Hematopoietic multipotent progenitor cell treated with erythropoietin and hydrocortisone succinate and interleukin-3 and kit ligand, for 8 days (in vitro differentiated cells): ENCODE measurements at places on chromosomes 7 and 10.

- DNase-seq, result no peak
Observed at GRCh38 chr10:60708666-60709065, 69.6 kb upstream of the CDK1 start.

- peak; percentile 28 for DNase-seq
Observed at GRCh38 chr7:154832557-154833138, 170.3 kb downstream of the PAXIP1 start.

- DNase-seq, result no peak
Observed at GRCh38 chr10:93261089-93261488, 187.4 kb downstream of the CYP26A1 start.

- DNase-seq, result peak; percentile 21
Observed at GRCh38 chr10:73810735-73811465, 498 bp downstream of the NDST2 start.

DNA sequence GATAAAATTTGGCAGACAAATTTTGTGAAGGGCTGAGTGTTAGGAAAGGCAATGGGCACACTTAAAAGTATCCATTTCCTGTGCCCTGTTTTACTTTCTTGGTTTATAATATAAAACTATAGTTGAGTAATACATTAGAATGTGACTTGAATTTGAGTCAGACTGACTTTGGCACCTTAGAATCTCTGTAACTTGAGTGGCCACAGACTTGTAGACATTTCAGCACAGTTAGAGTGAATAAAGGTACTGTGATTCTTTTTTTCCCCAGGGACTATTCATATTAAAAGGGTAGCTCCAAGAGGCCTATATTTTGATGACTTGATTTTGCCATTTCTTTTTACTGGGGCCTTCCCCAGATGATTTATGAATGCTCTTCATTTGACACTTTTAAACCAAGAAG lies 22.4 kb downstream of the GBF1 start:
- DNase-seq, result no peak

GRCh38 chr10:91592266-91592975 lies 40.5 kb downstream of the PPP1R3C start:
- no peak for DNase-seq

DNA sequence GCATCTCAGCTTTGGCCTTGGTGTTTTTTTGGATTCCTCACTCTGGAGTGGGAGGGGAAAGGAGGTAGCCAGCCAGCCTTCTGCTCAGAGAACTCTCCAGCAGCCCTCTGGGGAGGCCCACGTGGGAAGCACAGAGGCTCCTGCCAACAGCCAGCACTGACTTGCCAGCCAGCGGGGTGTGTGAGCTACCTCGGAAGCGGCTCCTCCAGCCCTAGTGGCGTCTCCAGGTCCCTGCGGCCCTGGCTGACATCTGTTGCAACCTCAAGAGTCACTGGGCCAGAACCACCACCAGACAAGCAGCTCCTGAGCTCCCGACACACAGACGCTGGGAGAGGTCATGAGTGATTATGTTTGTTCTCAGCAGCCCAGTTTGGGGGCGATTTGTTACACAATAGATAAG lies 180.2 kb upstream of the FZD8 start:
- no peak for DNase-seq

DNA sequence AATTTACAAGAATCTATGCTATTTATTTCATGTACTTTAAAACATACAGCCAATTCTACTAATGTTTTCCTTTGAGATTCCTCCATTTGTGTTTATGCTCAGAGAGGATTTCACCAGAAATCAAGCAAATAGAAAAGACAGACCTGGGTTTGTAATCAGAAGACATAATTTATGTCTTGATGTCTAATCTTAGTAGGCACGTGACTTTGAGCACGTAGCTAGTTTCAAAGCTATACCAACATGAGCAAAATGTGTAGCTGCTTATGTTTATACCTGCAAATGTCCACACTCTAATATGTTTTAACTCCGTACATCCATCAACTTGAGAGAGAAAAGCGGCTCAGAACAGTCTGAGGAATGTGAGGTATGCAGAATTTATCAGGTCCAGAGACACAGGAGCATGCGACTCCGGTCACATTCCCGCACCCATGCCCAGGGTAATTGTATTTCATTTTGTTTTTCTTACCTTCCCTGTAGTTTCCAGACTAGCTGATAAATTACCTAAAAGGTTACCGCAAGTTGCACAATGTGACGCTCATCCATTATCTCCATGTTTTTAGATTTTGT lies 40.0 kb downstream of the SVOPL start:
- DNase-seq, result no peak

DNA sequence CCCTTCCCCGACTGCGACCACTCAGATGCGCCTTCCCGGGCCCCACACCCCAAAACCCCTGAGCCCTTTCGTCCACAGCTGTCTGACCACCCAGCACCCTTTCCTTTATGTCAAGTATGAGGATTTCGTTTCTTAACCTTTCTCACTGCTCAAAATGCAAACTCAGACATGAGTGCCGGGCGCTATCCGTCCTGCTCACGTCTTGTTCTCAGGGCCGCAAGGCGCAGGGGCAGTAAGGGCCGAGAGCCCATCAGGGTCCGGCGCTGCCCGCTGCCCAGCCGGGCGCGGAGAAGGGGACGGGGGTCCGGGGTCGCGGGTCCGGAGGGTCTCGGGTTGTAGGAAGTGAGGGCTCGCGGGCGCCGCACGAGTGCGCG lies 670 bp upstream of the RBM33 start:
- no peak for DNase-seq

- DNase-seq, result no peak
Observed at GRCh38 chr7:29611941-29612544, 48.4 kb downstream of the PRR15 start.

DNA sequence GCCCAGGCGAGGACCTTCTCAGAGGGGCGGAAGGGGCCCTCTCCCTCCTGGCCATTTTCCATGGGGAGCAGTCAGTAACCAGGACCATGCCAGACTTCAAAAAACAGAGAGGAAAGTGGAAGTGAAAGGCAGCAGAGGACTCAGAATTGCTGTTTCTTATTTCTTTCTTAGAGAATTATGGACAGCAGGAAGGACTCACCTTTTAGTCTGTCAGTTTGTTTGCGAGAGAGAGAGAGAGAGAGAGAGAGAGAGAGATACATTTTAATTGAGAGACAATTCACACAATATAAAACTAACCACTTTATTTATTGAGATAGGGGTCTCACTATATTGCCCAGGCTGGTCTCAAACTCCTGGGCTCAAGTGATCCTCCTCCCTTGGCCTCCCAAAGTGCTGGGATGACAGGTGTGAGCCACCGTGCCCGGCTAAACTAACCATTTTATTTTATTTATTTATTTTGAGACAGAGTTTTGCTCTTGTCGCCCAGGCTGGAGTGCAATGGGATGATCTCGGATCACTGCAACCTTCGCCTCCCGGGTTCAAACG lies 24.5 kb downstream of the SCD start:
- DNase-seq, result no peak

DNA sequence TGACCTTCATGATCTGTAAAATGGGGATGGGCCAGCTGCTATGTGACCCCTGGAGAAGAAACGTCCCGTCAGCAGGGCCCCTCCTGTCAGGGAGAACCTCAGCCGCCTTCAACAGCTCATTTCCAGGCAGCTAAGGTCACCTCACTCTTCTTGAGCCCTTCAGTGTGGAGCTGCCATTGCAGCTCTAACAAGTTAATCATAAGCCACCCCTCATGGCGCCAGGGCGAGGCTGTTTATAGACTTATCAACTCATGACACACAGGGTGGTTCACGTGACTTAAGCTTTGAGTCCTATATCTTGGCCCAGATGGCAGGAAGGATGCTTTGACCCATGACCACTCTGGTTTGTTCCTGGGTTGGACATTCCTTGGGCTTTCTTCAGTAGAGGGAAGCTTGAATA lies 315.1 kb downstream of the TNS3 start:
- peak; percentile 95 for DNase-seq

DNA sequence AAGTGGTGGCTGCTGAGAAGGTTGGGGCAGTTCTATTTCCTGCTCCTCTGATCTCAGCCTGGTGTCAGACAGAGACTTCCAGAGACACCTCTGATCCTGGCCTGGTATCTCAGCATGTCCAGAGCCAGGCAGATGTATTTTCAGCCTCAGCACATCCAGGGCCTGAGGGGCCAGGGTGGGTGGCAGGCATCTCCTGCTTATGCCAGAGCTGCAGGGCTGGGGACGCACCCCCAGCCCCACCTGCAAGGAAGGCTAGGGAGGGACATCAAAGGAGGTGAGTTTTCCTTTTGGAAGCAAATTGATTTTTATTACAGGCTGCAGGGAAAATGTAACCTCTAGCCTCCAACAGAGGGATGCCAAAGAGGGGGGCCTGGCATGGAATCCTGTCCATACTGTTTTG lies 36.7 kb downstream of the CFAP46 start:
- no peak for DNase-seq

DNA sequence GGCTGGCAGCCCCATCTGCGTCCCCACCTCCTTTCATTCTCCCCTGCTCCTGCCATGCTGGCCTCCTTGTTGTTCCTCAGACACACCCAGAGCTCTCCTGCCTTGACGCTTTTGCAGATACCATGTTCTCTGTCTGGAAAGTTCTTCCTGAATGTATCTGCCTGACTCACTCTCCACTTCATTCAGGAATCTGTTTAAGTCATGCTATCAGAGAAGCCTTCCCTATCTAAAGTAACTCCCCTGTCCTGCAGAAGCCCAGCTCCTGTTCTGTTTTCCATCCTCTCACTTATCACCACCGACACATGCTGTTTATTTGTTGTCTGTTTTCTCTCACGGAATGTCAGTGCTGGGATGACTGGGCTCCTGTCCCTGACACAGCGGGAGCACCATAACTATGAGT lies 82.0 kb downstream of the AFAP1L2 start:
- DNase-seq, result no peak

DNA sequence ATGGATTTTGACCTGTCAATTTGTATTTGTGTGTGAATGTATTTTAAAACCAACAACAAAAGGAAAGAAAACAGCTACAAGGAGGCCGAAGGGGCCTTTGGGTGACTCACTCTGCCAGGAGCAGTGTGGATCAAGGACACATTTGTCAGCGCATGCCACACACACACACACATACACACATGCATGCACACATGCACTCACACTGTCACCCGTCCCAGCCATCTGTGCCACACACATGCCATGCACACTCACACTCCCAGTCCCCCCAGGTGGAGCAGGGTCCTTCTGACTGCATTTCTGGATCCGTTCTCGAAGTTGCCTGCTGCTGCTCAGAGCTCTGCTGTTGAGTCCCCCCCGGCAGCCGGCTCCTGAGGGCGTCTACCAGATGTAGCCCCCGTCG lies 26.0 kb downstream of the SPOCK2 start:
- DNase-seq, result no peak

GRCh38 chr7:55570939-55571338 lies 1.4 kb downstream of the VOPP1 start:
- no peak for DNase-seq

- DNase-seq, result no peak
Observed at GRCh38 chr7:20188567-20188966, 28.6 kb downstream of the MACC1 start.

DNA sequence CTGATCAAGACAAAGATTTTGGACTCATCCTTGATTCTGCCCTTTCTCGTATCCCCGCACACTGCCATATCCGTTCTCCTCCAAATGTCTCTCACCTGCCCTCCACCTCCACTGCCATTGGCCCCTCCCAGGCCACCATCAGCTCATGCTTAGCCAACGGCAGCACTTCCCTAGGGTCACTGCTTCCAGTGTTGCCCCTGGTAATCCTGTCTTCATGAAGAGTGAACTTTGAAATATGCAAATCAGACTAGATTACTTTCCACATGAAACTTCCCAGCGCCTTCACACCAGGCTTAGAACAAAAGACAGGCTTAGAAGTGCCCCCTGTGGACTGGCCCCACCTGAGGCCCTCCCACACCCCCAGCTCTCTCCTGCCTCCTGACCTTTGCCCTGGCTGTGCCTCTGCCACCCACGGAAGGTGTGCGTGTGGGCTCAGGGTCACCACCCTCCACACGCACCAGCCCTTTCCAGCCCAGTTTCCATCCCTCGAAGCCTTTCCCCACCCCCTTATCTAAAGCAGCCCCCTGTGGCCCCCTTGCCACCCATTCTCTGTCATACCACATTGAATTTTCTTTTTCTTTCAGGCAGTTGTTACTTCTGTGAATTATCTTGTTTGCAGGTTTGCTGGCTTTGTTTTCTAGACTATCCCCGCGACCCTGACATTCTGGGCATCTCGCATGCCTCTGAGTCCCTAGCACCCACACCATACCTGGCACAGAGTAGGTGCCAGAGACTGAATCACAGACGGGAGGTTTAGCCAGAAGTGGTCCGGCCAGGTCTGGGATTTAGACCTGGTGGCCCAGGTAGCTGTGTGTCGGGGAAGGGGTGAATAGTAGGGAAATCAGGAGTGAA lies 26.8 kb upstream of the C10orf53 start:
- no peak for DNase-seq

- DNase-seq, result no peak
Observed at GRCh38 chr10:27714349-27714748, 31.3 kb downstream of the MKX start.

DNA sequence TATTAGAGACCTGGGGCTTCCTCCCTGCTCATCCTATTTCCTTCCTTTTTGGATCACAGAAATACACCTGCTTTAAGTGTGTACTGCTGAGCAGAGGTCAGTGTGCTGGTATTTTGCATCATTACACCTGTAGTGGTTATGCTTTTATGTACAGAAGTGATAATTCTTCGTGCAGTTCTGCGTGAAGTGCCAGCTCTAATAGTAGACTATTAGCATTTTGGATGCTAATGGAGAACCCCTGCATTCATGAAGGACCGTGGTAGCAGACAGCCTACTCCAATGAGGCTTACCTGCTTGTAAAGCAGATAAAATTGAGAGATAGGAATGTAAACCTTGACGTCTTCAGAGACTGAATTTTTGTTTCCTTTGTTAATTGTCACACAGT lies 114.3 kb downstream of the CDK14 start:
- no peak for DNase-seq

DNA sequence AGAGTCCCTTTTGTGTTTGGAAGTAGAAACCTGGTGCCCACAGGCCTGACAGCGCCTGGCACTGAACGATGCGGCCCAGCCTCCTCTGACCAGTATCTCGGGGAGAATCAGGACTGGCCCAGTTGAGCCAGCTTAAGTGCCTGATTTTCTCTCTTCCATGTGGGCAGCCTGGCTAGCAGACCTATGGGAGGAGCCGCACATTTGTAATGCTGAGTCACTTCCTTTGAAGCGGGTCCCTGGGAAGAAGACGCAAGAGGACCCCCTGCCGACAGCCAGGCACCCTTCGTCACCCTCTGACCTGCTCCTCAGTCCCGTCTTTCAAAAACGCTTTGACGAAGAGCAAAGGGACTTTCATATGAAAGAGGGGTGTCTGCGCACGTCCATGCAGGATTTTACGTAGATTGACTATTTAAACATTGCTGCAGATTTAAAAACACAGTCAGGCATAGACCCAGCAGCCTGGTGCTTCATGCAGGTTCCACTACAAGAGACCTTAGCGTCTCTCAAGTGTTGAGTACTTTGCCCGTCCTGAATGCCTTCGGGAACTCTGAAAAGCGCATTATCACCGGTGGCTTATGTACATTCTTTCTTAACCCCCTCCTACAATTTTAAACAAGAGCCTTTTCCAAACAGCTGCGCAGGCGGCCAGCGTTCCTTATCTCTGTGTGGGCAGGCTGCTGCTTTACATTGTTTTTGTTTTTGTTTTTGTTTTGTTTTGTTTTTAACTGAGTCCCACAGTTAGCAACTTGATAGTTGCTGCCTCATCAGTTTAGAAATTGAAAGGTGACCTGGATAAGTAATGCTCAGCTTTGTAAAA lies 36.5 kb upstream of the AP5Z1 start:
- DNase-seq, result peak; percentile 47

GRCh38 chr10:93771354-93771753 lies 13.6 kb downstream of the LGI1 start:
- no peak for DNase-seq

GRCh38 chr10:124107072-124107471 lies 13.7 kb upstream of the CHST15 start:
- DNase-seq, result no peak
